Stimulated activated CD4-positive, alpha-beta T cell treated with anti-CD3 and anti-CD28 coated beads, TNF-alpha, amount 100 ng/mL, for 48 hours (primary cell): ENCODE measurements at places on chromosomes 16 and 17.

DNA sequence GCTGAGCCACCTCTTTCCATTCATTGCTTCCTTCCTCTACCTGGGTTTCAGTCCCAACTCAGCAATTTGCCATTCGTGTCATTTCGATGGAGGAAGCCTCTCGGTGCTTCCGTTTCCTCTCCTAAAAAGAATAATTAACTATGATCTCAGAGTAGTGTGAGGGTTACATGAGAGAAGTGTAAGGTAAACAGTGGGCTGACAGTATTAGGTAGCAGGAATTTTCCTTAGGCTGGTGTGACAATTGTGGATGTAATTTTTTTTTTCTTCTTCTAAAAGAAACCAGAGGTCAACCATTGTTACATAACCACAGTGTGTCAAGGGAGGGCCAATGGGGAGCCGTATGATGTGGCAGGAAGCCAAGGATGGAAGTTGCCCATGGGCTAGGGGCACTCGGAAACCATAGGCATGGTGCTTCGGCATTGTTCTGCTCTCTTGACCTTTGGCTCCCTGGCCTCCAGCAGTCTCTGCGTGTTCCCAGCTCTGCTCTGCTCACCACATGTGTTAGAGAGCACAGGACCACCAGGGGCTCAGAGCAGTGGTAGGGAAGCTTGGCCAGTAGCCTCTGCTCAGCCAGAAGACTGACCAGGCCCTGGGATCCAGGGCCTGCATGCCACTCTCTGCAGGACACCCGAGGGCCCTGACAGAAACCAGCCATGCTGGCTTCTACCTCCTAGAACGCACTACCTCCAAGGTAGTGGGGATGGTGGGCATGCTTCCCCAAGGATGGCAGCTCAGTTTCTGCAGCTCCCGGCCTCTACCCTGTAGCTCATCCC, 2.0 kb upstream of the TOP2A start:
- no peak for DNase-seq

DNA sequence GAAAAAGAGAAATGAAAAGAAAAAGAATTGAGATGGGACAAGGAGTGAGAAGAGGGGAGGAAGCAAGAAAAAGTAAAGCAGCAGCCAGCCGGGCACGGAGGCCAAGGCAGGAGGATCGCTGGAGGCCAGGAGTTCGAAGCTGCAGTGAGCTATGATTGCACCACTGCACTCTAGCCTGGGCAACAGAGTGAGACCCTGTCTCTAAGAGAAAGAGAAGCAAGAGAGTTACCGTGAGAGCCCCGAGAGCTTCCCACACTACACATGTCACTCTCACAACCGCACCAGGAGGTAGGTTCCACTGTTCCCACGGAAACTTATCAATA, 18.8 kb upstream of the LITAF start:
- no peak for DNase-seq

GRCh38 chr16:75599452-75600277, 23.4 kb downstream of the ADAT1 start:
- DNase-seq, result no peak

DNA sequence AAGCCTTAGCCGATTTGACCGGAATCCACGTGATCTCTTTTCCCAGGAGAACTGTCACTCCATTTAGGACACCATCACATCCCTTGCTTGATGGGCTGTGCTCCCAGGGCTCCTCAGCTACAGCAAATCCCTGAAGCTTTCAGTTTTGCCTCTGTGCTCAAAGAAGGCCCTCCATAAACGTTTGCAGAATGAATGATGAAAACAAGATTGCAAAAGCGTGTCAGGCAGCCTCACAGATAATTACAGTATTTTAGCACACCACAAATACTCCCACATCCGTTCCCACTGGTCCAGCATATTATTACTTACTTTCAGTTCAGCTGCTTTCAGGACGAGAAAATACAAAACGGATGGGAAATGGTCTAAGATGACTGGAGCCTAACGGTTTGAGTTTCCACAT, 84.6 kb downstream of the USP31 start:
- no peak for DNase-seq

DNA sequence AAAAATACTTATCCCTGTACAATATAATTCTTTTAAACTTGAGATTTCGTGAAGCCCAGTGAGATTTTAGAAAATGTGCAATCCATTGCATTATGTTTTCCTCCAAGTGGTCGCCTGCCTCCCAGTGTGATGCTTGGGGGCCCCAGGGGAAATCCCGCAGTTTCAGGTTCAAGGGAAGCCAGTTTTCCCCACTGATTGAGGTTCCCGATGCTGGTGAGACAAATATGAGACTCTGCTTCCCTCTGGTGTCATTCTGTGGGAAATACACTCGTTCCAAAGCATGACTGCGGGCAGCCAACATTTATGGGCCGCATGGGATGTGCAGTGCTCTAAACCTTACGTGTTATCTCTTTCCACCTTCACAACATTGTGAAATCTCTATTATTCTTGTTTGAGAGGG, 200.8 kb downstream of the PRKCB start:
- DNase-seq, result no peak

GRCh38 chr17:37221865-37222264, 153.9 kb upstream of the C17orf78 start:
- DNase-seq, result no peak

GRCh38 chr16:20905576-20905975, 5.0 kb downstream of the LYRM1 start:
- no peak for DNase-seq

DNA sequence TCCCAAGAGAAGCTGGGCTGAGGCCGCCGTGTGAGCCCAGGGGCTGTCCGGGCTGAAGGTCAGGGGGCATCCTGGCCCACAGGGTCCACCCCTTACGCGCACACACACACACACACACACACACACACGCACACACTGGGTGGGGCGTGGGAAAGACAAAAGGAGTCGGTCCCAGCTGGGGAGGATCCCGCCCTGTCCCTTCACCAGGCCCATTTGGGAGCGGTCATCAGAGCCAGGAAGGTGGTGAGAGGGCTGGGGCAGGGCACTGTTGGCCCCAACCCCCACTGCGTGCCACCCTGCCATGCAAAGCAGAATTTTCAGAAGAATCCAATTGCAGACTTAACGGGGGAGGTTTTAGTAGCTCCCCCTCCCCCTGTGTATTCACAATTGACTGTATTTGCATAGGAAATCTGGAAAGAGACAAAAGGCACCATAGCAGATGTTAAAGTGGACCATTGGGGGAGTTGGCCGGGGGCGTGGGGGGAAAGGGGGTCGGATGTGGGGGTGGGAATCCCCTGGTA, 11.3 kb upstream of the CD300A start:
- DNase-seq, result no peak

- no peak for DNase-seq
Observed at GRCh38 chr16:83742124-83742899, 65.5 kb upstream of the HSBP1 start.

DNA sequence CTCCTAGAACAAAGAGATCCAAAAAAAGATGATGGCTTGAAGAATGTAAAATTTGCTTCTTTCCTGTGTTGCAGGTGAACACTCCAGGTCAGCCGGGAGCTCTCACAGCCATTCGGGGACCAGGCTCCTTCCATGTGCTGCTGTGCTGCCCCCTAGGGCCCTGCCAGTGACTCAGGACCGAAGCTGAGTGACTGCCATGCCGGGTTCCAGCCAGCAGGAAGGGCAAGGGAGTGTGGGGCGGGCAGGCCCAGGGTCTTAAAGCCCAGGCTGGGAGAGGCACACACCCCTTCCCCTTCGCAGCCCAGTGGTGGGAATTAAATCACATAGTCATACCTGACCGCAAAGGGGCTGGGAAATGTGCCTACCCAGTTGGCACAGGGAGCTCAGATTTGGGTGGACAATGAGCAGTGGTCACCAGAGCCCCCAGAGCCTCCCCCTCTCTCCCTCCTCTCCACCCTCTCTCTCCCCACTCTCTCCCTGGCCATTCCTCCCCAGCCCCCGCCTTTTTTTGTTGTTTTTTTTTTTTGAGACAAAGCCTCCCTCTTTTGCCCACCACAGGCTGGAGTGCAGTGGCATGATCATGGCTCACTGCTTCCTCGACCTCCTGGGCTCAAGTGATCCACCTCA, 11.5 kb downstream of the EPOP start:
- DNase-seq, result no peak

DNA sequence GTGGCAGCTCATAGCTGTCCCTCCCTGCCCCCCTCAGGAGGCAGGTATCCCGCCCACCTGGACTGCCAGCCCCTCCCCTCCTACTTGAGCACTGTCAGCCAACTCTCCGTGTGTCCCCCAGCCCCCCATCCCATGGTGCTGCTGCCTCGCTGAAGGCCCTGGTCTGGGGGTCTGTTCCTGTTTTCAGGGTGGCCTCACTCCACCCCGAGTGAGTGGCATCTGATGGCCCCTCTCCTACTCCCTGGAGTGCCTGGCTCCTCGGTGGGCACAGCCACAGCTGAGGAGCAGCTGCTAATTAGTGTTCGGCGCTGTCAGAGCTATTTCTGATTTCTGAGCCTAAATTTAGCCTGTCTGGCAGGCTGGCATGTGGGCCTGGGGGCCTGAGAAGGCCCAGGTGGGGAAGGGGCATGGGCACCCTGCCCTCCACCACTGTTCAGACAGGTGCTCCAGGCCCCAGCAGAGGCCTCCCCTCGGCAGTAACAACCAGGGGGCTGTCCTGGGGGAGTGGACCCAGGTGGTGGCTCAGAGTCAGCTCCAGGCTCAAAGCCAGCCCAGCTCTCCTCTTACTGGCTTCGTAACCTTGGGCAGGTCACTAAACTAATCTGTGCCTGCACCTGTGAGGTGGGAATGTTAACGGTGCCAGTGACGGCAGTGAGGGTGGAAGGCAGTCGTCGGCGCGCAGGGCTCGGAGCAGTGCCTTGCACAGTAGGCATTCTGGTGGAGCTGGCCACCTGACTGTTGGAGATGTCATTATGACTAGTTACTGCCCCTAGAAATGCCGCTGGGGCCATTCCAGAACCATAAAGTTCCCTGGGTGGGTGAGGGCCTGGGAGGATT, 6.5 kb downstream of the FMNL1 start:
- peak; percentile 37 for DNase-seq

GRCh38 chr17:49200423-49201083, 9.8 kb downstream of the GNGT2 start:
- no peak for DNase-seq

DNA sequence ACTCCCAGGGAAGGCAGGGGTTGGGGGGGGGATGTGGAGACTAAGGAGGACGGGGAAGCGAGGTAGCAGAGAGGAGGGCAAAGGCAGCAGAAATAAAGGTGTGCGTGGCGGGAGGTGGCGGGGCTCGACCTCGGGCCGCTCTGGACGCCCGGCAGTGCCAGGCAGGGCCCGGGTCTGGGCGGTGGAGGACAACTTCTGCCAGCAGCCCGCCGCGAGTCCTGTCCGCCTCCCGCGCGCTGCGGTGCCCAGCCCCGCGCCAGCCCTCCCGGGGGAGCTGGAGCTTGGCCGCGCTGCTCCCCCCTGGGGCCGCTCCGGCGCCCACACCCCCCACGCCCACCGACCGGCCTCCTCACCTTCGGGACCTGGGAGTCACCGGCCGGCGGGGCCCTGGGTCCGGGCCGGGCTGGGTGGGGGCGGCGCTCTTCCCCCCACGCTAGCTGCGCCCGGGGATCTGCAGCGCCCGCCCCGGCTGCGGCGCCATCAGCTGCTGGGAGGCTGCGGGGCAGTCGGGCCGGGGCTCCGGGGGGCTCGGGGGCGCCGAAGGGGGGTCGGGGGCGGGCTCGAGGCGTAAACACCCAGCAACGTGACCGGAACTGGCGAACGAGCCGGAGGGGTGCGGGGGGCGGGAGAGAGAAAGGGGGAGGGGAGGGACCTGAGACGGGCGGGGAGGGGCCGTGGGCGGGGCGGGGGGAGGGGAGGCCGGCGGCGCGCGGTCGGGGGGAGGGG, at the start of gene CCDC92B:
Gene CCDC92B (minus strand): TSS at position 595 of the 726 bp plus-strand sequence. CDS start 14,507 bp downstream, outside the sequence.
- no peak for DNase-seq

- DNase-seq, result no peak
Observed at GRCh38 chr16:68355447-68356248, 44.8 kb downstream of the PRMT7 start.

- no peak for DNase-seq
Observed at GRCh38 chr17:38940404-38940803, 15.0 kb downstream of the LASP1NB start.

- no peak for DNase-seq
Observed at GRCh38 chr16:17211797-17212196, 259.0 kb downstream of the XYLT1 start.

GRCh38 chr16:74100395-74101326, 196.0 kb upstream of the PSMD7 start:
- DNase-seq, result no peak

GRCh38 chr17:38550661-38551060, 55.1 kb downstream of the SRCIN1 start:
- DNase-seq, result no peak

GRCh38 chr16:77895962-77896361, 107.6 kb downstream of the VAT1L start:
- DNase-seq, result no peak

DNA sequence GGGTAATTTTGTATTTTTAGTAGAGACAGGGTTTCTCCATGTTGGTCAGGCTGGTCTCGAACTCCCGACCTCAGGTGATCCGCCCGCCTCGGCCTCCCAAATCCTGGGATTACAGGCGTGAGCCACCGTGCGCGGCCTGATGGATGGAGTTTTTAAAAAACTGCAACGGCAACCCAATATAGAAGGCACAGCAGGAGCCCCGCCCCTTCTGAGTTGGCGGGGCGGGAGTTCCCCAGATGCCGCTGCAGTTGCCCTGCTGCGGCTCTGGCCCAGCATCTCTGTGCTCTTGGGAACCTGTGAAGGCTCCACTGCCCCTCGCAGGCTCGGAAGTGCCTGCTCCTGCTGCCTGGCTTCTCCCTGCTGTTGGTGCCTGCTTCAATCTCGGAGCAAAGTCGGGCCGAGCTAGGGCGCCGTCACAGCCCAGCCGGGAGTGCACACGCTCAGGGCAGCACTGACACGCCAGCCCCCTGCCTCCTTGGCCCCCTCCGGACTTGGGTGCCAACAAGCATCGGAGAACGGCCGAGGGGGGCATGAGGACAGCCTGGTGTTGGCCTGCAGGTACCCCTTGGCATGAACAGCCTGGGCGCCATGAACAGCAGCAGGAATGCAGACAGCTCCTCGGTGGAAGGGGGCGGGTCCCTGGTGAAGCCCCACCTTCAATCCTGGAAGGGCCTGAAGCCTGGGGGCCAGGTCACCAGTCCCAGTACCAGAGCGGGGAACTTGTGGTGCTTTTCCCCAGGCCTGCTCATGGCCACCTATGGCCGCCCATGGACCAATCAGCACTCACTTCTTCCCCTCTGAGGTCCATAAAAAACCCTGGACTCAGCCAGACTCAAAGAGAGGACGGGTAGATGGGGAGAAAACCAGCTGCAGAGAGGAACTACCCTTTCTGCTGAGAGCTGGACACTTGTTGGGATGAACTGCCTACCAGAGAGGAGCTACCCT, 2.3 kb upstream of the NT5M start:
- DNase-seq, result no peak

- DNase-seq, result no peak
Observed at GRCh38 chr17:28466001-28466400, 7.4 kb upstream of the SLC13A2 start.

DNA sequence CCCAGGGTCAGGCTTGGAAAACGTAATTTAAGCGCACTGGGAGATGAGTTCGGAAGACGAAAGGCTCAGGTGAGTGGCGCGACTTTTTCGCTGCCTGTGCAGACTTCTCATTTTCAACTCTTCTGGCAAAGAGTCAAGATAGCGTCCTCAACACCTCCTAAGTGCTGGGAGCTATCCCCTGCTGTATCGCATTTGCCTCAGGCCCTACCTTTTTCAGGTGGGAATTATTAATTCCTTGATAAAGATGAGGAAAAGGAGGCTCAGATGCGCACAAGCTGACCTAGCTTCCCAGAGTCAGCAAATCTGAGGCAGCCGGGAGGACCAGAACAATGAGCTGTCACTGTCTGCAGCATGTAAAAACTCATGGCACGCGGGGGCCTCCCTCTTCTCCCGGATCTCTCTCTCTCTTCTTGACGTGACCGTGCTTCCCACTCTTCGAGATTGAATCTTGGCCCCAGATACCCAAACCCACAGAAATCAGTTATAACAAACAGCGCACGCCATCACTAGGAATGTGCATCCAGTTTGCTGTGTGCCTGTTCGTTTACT, 512 bp upstream of the ADAMTS18 start:
- no peak for DNase-seq
